Activated B cell treated with CpG ODN at 0.5 μM for 24 hours (primary cell): ENCODE measurements at places on chromosomes 2 and 18. TPM values are rescaled to one million over a fixed set of nuclear protein-coding genes. Genes with fewer than 3 reads are reported as not detected.
A peak's percentile ranks its signal among the peaks of the same experiment; 100 is the strongest.

DNA sequence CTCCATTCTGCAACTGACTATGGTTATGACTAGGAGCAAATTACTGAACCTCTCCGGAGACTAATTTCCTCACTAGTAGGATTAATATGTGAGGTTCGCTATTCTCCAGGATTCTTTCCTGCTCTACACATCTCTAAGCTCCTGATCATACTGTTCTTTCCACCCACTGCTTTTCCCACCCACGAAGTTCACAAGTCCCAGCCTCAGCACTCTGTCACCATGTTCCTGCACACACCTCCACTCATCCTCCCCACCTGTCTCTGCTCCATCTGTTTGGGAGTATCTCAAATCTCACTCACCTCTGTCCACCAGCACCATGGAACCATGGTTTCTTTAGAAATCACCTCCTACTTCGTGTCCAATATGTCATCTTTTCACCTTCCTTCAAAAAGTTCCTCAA is 185.3 kb downstream of the LRATD1 start:
- DNase-seq: no peak
- no peak overlapping the region for H3K4me3 ChIP-seq
- H3K4me1 ChIP-seq: no peaks in the 10 kb centered on the region
- H3K36me3 ChIP-seq: no peaks in the 10 kb centered on the region
- H3K27me3 ChIP-seq: no peaks in the 10 kb centered on the region

- no peak overlapping the region for H3K4me3 ChIP-seq
These were observed 124.9 kb downstream of the DSC3 start for GRCh38 chr18:30917651-30918050.

GRCh38 chr2:212580117-212580516 is 41.5 kb upstream of the ERBB4 start:
- no peak overlapping the region for H3K27ac ChIP-seq
- no peaks in the 10 kb centered on the region for H3K4me1 ChIP-seq
- H3K36me3 ChIP-seq: no peaks in the 10 kb centered on the region
- no peak for DNase-seq
- no peaks in the 10 kb centered on the region for H3K27me3 ChIP-seq
- no peak overlapping the region for H3K4me3 ChIP-seq

GRCh38 chr2:143296089-143296488 is 166.9 kb downstream of the ARHGAP15 start:
- H3K4me3 ChIP-seq: no peak overlapping the region
- H3K27ac ChIP-seq: peak overlapping the region; percentile 73
- no peaks in the 10 kb centered on the region for H3K27me3 ChIP-seq
- peaks cover 38% of the 10 kb centered on the region for H3K36me3 ChIP-seq
- peaks cover 12% of the 10 kb centered on the region for H3K4me1 ChIP-seq
- DNase-seq: no peak

DNA sequence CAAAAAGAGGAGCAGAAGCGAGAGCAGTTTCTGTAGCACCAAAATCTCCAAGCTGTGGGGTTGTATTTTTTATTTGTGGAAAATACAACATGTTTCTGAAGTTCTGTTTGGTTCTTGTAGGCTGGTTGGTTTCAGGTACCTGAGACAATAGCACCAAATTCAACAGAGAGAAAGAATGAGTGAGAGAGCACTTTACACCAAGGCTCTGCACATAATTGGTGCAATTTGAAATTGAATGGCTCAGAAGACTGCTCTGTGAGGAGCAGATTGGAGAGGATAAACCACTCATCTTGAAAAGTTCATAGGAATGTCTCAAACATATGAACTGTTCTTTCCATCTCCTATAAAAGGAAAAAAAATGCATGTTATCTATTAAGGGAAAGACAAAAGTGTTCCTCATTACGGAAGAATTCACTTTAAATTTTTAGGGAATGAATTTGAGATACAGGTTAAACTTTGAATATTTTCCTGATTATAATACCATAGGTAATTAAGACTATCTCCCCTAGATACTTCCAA is 175.1 kb downstream of the ATAD2B start:
- H3K4me3 ChIP-seq: no peak overlapping the region
- H3K27ac ChIP-seq: no peak overlapping the region
- no peaks in the 10 kb centered on the region for H3K27me3 ChIP-seq
- no peak for DNase-seq

DNA sequence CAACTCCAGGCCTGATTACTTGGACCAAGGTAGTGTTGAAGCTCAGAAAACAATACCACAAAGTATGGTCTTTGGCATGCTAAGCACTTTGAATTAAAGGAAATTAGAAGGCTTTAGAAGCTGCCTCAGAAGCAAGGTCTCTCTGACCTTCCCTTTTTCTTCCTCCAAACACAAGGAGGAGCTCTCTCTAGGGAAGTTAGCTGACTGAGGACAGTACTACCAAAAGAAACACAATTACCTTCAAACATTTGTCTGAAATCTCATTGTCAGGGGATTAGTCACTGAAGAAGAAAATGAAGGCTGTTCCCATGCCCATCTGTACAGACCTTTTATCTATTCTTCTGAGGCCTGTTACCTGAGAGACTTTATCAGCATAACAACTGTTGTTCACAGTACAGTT is 279.3 kb downstream of the CDH20 start:
- no peak overlapping the region for H3K27ac ChIP-seq
- no peak for DNase-seq
- H3K4me3 ChIP-seq: no peak overlapping the region
- H3K27me3 ChIP-seq: no peaks in the 10 kb centered on the region
- H3K4me1 ChIP-seq: no peaks in the 10 kb centered on the region

GRCh38 chr2:184338771-184339170 is 259.6 kb upstream of the ZNF804A start:
- H3K4me3 ChIP-seq: no peak overlapping the region
- H3K36me3 ChIP-seq: no peaks in the 10 kb centered on the region
- H3K4me1 ChIP-seq: no peaks in the 10 kb centered on the region
- H3K27me3 ChIP-seq: no peaks in the 10 kb centered on the region
- no peak for DNase-seq
- no peak overlapping the region for H3K27ac ChIP-seq

GRCh38 chr2:42856891-42857632 is 64.7 kb upstream of the HAAO start:
- no peak overlapping the region for H3K4me3 ChIP-seq
- H3K4me1 ChIP-seq: no peaks in the 10 kb centered on the region
- no peak overlapping the region for H3K27ac ChIP-seq
- H3K27me3 ChIP-seq: no peaks in the 10 kb centered on the region

- no peaks in the 10 kb centered on the region for H3K27me3 ChIP-seq
- H3K36me3 ChIP-seq: no peaks in the 10 kb centered on the region
- H3K27ac ChIP-seq: no peak overlapping the region
- no peaks in the 10 kb centered on the region for H3K4me1 ChIP-seq
These were observed 116.7 kb downstream of the PID1 start for GRCh38 chr2:229154381-229154780.

DNA sequence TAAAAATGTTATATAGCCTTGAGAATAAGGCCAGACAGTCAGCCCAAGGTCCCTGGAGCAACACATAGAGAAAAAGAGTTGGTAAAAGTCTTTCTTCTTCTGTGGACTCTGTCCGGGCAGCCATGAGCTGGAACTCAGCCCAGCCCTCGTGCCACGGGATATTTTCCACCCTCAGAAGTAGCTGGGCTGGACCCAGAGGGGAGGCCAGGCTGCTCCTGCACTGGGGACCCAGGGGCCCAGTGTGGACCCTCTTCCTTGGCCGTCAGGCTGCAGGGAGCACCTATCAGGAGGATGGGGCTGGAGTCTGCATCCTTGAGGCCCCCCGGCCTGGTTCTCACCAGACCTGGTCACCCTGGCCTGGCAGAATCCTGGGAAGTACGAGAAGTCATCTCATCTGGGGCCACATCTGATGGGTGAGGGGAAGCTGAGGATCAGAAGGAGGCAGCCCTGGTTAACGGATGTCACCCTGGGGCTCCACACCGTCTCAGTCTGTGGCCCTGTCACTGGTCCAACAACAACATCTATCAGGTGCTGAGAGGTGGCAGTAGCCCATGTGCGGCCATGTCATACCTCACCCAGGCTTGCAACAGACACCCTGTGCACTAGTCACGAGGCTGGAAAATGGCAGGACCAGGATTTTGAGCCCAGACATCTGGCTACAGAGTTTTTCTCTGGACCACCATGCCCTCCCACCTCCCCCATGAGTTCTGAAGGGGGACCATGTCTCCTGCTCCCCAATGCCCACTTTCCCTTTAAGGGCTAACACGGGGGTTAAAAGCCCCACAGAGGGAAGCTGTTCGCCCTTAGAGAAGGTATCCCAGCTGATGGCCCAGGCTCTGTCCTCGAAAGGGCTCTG is 33.0 kb downstream of the SDC1 start:
- no peaks in the 10 kb centered on the region for H3K27me3 ChIP-seq
- H3K4me3 ChIP-seq: no peak overlapping the region
- no peak for DNase-seq
- H3K4me1 ChIP-seq: no peaks in the 10 kb centered on the region

DNA sequence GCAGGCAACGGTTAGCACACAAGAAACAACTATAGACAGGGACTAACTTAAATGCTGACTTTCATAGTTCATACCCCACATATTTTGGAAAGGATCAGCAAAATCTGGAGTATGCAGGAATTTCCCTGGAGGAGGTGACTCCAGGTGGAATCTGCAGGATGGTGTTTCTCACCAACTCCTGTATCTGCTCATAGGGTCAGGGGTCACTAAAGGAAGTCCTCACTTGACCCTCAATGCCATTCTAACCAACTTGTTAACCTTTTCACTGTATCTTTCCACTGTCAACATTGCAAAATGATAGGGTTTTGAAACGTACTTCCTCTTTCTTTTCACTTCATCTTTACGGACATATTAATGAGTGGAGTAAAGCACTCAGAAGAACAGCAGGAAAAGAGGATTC is 207.0 kb upstream of the CXCR4 start:
- no peak for DNase-seq
- H3K27ac ChIP-seq: peak overlapping the region; percentile 54
- H3K36me3 ChIP-seq: no peaks in the 10 kb centered on the region
- peak overlapping the region; percentile 33 for H3K4me3 ChIP-seq
- H3K27me3 ChIP-seq: no peaks in the 10 kb centered on the region

- no peaks in the 10 kb centered on the region for H3K27me3 ChIP-seq
- no peak for DNase-seq
- no peaks in the 10 kb centered on the region for H3K4me1 ChIP-seq
- no peak overlapping the region for H3K27ac ChIP-seq
- H3K4me3 ChIP-seq: no peak overlapping the region
- no peaks in the 10 kb centered on the region for H3K36me3 ChIP-seq
These were observed 18.8 kb downstream of the CDH2 start for GRCh38 chr18:28158083-28158581.

- H3K4me3 ChIP-seq: no peak overlapping the region
- no peak for DNase-seq
- H3K36me3 ChIP-seq: peaks cover 54% of the 10 kb centered on the region
- no peaks in the 10 kb centered on the region for H3K4me1 ChIP-seq
These were observed 29.4 kb downstream of the SH3YL1 start for GRCh38 chr2:234421-234820.

DNA sequence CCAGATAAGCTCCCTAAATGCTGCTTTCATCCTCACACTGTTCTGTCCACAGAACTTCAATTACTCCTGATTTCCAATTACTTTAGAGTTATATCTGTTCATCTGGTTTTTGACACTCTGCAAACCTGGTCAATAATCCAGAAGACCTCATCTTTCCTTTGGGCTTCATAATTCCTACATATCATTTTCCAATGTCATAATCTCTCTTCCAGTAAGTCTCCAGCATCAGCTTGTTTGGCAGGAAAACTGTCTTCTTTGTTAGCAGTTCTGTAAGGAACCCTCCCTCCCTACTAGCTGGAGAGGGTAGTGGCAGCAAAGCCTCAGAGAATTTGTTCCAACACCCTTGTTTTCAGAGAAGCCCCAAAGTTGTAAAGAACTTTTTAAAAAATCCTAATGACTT is 11.9 kb upstream of the SLC14A1 start:
- peaks cover 4% of the 10 kb centered on the region for H3K36me3 ChIP-seq
- no peak for DNase-seq
- no peak overlapping the region for H3K27ac ChIP-seq
- H3K27me3 ChIP-seq: no peaks in the 10 kb centered on the region

- DNase-seq: no peak
- peaks cover 31% of the 10 kb centered on the region for H3K4me1 ChIP-seq
- no peak overlapping the region for H3K4me3 ChIP-seq
- peaks cover 14% of the 10 kb centered on the region for H3K36me3 ChIP-seq
- H3K27me3 ChIP-seq: no peaks in the 10 kb centered on the region
These were observed 14.5 kb downstream of the SLC39A10 start for GRCh38 chr2:195671563-195671962.

DNA sequence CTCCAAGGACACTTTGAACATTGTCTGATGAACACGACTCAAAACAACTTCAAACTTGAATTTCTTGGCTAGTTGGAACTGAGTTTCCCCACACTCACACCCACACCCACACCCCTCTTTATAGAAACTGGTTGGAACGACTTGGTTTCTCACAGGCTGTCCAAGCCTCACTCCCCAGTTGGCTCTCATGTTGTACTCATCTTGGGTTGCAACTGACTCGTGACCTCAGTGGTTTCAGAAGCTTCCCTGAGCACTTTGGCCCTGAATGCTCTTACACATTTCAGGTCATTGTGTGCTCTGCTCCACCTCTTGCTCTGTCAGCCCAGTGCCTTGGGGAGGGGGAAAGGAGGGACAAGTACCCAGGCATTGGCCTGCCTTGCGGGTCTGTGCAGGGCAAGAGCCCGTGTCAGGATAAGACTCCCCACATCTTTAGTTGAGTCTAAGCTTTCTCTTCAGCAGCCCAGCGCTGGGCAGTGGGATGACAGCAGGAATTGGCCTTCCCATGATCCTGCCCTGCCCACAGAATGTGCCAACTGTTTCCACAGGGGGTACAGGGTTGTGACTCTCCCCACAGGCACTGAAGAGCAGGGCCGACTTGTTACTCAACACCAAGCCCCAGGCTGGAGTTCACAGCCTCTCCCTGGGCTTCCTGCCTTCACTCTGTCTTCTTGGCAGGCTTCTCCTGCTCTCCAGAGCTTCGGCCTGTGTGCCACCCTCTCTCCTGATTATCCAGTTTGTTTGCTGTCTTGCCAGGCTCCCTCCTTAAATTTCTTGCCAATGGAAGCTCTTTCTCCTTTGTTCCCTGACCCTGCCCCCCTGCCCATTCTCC is 104.6 kb downstream of the RTN4 start:
- peaks cover 10% of the 10 kb centered on the region for H3K36me3 ChIP-seq
- H3K4me3 ChIP-seq: no peak overlapping the region
- no peak for DNase-seq
- H3K4me1 ChIP-seq: no peaks in the 10 kb centered on the region
- no peaks in the 10 kb centered on the region for H3K27me3 ChIP-seq

Gene ANKRD30B
- total RNA-seq: not detected in 2 replicates

Gene CYP1B1
- 0.86 and 1.2 TPM in 2 replicates for total RNA-seq

Gene TBR1
- total RNA-seq: 0.02 and 0.07 TPM in 2 replicates

Gene REG3A
- not detected in 2 replicates for total RNA-seq

Gene TRIM43
- total RNA-seq: not detected in 2 replicates

Gene HOXD12
- not detected in 2 replicates for total RNA-seq

Gene GPR55
- total RNA-seq: 4.5 and 6.3 TPM in 2 replicates

Gene SNED1
- 44.7 and 59.8 TPM in 2 replicates for total RNA-seq

Gene UGT1A5
- total RNA-seq: not detected in 2 replicates

Gene ACYP2
- total RNA-seq: 14.9 and 15.9 TPM in 2 replicates

Gene RNF152
- 0.02 TPM in 1 of 2 replicates, not detected in the other for total RNA-seq

Gene IL1F10
- not detected in 2 replicates for total RNA-seq
